ENCODE measurements at places on chromosomes 12 and 14. TPM values are rescaled to one million over a fixed set of nuclear protein-coding genes. Genes with fewer than 3 reads are reported as not detected.
A peak's percentile ranks its signal among the peaks of the same experiment; 100 is the strongest.

SYCP3 gene
- not detected for total RNA-seq

DNA sequence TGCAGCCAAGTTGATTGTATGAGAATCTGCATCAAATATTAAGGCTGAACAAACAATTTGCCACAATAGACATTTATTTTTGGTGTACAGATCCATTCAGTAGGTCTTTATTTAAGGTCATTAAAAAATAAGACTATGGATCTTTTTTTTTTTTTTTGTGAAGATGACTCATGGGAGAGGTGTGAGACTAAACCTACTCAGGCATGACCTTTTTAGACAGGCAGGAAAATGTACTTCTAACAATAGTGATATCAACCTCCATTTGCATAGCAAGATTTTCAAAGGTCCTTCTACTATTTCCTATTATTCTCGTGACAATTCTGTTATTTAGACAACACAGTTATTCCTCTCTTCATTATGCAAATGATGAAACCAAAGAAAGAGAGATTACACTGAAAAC lies 39.9 kb upstream of the PTPRR start:
- DNase-seq, result no peak

DNA sequence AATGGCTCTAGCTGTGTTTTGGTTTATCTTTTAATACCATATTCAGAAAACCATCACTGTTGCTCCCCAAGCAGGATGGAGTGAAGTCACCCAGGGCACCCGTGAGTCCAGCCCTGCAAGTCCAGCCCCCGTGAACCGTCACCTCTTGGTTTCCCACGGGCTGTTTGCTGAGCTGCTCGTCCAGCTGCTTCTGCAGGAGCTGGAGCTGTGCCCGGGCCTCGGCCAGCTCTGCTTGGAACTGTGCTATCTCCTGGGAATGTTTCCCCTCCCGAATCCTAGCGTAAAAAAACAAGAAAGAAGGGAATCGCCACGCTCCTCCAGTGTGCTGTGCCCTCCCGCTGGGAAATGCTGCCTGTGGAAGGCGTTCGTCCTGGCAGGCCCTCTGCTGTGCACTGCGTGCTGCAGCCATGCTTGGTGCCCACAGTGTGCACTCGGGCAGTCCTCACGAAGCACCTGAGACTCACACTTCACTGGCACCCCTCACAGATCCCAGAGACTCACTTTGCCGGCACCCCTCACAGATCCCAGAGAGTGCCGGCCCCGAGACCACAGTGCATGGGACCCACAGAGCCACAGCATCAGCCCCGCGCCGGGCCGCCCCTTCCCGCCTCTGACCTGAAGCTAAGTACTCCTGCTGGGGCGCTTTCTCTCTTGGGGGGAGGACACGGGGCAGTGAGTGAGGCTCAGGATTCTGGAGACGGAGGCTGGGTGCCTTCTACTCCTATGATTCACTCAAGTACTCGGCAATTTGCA lies 15.4 kb upstream of the ANKLE2 start:
- no peak for DNase-seq

GRCh38 chr12:111775205-111776193 lies 8.8 kb downstream of the ALDH2 start:
- DNase-seq, result peak; percentile 63

GRCh38 chr14:23406244-23406643 lies 1.8 kb downstream of the MYH6 start:
- no peak for DNase-seq

DNA sequence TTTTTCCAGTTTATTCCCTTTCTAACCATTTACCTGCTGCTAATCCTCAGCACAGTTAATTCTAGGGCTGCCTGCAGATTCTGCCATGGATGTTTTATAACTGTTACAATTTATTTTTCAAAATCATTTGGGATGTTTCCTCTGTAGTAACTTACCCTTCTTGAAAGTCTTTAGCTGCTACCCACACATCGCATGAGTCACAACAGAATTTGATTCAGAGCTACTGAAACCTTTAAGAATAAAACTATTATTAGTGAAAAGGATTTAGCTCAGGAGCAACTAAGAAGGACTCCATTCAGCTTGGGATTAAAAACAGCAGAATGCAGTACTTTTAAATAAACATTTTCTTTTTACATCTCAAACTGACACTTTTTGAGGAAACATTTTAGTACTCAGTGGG lies 41.7 kb upstream of the RGS6 start:
- no peak for DNase-seq

DNA sequence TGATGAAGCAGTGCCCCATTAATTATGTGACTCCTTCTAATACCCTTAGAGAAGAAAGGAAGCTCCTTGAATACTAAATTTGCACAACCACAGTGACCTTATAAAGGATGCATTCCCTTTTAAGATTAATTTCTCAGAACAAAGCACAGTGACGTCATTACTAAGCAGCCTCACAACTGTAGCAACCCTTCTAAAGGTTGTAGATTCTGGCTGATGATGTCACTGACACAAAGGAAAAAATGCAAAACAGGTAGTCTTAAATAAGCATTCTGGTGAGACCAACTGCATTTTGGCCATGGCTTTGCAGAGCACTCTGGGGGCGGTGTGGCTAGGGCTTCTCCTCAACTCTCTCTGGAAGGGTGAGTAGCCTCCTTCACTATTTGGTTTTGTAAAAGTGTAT lies 38.4 kb upstream of the OR4E1 start:
- DNase-seq, result no peak

- DNase-seq, result no peak
Observed at GRCh38 chr14:83441801-83442200, 1908.1 kb upstream of the SEL1L start.

DNA sequence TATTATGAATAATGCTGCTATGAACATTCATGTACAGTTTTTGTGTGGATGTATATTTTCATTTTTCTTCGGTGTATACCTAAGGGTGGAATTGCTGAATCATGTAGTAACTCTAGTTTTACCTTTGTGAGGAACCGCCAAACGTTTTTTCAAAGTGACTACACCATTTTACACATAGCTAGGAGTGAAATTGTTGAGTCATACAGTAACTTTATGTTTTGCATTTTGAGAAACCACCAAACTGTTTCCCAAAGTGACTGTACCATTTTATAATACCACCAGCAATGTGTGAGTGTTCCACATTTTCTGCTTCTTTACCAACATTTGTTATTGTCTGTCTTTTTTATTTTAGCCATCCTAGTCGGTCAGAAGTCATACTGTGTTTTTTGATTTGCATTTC lies 3.1 kb upstream of the TPH2 start:
- DNase-seq, result no peak
